ENCODE measurements at places on chromosomes 2 and 18.
A peak's percentile ranks its signal among the peaks of the same experiment; 100 is the strongest.

- DNase-seq = no peak
Measured at GRCh38 chr2:222891890-222892289, 31.1 kb downstream of the ACSL3 start.

- peak; percentile 63 for DNase-seq
Measured at GRCh38 chr2:49359721-49360406, 205.5 kb upstream of the FSHR start.

DNA sequence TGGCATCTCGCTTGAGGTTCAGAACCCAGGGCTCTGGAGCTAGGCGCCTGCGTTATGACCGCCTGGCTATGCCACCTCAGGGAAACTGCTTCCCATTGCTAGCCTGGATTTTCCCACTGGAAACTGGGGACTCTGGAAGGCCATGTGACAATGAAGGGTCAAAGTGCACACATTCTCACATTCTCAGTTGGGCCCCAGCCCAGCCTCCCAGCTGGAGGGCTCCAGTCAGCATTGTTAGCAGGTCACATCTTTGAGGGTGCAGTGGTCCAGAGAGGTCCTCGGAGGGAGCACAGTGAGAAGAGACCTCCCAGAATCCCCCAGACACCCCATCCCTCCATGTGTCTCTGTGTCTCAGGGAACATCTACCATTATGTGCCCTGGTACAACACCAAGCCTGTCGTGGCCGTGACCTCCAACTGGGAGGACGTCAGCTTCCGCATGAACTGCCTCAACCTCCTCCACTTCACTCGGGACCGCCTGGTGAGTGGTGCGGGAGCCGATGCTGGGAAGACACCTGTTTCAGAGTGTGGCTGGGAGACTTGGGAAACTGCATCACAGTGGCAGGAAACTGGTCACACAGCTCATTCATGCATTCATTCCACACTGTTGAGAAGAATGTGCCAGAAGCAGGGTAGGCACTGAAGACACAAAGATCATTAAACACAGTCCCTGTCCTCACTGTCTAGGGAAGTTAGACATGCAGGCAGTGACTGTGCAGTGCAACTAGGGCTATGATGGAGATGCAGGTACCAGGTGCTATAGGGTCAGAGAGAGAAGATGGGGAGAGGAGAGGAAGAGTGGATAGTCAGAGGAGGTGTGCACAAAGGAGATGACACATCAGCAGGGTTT lies 41.6 kb downstream of the FER1L5 start:
- DNase-seq = no peak

DNA sequence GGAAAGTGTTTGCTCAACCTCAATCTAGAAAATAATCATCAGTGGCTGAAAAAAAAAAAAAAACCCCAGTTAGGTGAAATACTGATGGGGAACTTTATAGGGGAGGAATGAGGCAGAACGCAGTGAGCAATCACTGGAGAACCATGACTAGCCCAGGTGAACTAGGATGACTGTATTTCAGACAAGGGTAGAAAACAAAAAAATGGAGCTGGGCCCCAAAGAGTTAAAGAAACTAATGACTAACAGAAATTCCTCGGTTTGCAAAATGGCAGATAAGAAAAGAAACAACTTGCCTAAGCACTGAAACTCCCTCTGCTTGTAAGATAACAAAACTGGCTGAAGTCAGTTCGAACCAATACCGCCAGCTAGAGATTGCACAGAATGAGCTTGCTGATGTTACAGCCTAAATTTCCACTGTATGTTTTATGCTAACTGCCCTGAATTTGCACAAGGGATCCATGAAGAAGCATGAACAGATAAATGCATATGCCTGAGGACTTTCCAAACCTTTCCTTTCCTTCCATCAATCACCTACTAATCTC lies 245.9 kb downstream of the METTL4 start:
- no peak for DNase-seq

DNA sequence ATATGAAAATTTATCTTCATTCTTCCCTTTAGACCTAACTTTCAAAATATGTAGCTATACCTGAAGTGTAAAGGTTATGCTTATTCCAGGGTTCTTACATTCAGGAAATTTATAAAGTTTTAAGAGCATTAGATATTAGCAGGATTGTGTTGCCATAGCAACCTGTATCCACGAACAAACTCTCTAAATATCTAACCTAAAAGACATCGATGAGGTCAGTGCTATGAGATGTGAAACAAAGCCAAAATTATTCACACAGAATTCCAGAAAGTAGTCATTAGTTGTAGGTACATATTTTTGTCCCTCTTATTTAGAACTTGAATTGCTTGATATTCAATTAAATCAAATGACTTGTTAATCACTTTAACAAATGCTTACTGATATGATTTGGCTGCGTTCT lies 705.3 kb downstream of the SOCS6 start:
- DNase-seq = no peak

DNA sequence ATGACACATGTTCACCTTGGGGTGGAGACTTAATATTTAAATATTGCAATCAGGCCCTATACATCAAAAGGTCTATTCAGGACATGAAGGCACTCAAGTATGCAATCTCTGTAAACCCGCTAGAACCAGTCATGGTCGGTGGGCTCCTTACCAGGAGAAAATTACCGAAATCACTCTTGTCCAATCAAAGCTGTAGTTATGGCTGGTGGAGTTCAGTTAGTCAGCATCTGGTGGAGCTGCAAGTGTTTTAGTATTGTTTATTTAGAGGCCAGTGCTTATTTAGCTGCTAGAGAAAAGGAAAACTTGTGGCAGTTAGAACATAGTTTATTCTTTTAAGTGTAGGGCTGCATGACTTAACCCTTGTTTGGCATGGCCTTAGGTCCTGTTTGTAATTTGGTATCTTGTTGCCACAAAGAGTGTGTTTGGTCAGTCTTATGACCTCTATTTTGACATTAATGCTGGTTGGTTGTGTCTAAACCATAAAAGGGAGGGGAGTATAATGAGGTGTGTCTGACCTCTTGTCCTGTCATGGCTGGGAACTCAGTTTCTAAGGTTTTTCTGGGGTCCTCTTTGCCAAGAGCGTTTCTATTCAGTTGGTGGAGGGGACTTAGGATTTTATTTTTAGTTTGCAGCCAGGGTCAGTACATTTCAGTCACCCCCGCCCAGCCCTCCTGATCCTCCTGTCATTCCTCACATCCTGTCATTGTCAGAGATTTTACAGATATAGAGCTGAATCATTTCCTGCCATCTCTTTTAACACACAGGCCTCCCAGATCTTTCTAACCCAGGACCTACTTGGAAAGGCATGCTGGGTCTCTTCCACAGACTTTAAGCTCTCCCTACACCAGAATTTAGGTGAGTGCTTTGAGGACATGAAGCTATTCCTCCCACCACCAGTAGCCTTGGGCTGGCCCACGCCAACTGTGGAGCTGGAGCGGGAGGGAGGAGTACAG lies 108.1 kb downstream of the XRCC5 start:
- no peak for DNase-seq

DNA sequence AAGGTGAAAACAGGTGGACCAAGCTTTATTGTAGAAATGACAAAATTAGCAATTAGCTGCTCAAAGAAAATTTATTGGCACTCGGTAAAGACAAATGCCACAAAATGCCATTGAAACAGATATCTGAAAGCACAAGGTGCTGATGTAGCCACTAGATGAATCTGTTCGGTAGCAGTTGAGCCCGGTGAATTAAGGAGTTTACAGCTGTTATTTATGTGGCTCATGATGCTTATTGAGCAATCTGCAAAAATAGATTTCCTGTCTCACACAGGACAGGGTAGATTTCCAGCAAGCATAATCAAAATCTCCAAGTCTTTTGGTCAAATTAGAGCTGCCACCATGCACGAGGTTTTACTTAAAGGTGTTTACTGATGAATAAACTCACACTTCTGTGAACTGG lies 182.2 kb downstream of the PPP1R1C start:
- no peak for DNase-seq

DNA sequence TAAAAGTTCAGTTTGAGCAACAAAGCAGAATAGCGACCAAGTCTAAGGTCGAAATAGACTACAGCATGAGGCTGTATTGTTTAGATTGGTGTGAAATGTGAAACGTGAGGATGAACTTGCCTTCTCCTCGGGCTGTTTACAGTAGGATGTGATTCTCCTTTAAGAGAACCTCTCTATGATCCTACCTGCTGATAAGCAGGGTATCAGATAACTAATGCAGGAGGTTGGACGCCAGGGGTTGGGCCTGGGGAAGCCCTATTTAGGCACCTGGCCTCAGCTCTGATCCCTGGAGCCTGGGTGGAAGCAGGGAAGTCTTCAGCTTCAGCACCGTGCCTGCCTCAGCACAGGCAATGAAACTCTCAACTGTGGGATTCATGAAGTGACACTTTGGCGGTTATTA lies 11.4 kb downstream of the CRYGD start:
- DNase-seq = no peak

- no peak for DNase-seq
Measured at GRCh38 chr2:179429597-179429996, 165.0 kb upstream of the SESTD1 start.

- DNase-seq = no peak
Measured at GRCh38 chr18:22711192-22711685, 221.9 kb upstream of the RBBP8 start.

- DNase-seq = no peak
Measured at GRCh38 chr18:73409242-73409641, 541.5 kb upstream of the NETO1 start.

DNA sequence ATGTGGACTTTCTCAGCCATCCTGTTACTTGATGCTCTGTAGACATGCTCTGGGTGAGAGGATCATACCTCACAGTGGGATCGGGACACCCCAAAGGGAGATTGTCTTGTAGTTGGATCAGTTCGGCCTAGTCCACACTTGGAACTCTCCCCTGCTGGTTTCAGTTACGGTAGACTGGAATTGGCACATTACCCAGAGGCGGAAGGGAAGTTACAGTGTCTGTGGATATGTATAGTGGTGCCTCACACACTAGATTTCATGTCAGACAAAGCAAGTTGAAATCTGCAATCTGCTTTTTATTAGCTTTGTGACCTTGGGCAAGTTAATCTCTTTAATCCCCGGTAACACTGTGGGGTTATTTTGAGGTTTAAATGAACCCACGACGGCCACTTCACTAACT lies 16.2 kb upstream of the CTAGE1 start:
- no peak for DNase-seq

DNA sequence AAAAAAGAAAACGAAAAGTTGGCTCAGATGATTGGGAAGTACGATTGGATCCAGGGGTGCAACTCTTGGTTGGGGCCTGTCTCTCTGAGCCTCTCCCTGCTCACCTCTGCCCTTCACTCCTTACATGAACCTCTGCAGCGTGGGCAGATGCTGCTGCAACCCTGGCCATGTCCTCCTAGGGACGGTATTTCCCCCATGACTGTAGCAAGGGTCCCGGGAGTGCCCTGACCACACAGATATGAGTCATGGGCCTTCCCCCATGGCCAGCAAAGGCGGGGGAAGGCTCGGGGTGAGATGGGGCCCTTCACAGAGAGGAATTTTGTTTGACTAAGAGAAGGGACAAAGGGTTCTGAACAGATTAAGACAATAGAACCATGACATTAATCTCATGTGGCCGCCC lies 129.0 kb downstream of the NCK2 start:
- no peak for DNase-seq

- no peak for DNase-seq
Measured at GRCh38 chr2:4020153-4020552, 316.8 kb downstream of the DCDC2C start.

DNA sequence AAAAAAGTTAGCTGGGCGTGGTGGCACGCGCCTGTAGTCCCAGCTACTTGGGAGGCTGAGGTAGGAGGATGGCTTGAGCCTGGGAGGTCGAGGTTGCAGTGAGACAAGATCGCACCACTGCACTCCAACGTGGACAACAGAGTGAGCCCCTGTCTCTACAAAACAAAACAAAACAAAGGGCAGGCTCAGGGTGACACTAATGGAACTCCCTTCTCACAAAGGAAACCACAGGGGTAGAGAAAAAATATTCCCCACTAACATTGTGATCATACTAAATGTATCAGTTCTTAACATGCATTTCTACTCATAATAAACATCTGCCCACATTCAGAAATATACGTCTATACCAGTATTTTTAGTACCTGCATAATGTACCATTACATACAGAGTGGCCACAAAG lies 21.1 kb downstream of the STAM2 start:
- no peak for DNase-seq

DNA sequence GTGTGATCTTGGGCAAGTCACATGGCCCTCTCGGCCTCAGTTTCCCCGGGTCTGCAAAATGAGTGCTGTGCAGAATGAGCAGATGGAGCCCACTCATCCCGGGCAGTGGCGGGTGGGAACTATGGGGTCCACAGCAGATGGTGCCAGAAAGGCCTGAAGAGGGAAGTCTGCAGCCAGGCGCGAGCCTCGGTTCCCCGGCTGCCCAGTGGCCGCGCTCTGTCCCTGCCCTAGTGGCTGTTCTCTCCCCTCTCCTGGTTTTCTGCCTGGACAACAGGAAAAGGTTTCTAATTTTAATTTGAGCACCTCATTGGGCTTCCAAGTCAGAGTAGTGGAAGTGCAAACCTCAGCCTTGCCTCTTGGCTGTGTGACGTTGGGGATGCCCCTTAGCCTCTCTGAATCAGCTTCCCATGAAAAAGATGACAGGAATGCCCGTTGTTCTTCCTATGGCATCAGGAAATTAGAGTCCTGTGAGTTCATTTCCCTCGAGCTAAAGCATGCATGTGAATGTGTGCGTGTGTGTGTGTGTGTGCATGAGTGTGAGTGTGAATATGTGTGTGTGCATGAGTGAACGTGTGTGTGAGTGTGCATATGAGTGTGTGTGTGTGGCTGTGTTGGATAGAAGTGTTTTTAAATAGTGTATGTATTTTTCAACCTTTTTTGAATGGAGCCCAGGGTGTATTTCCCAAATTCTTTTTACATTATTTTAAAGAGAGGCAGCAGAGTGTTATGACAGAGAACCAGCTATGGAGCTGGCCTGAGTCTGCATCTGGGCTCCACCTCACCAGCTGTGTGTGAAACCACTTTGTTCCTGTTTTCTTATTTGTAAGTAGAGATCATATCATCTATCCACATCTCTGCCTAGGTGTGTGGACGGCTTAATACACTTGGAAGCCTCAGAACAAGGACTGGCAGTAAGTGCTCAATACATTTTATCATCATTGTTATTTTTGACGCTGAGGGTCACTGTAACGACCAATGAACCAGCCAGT lies 41.3 kb downstream of the RRM2 start:
- DNase-seq = peak; percentile 32

DNA sequence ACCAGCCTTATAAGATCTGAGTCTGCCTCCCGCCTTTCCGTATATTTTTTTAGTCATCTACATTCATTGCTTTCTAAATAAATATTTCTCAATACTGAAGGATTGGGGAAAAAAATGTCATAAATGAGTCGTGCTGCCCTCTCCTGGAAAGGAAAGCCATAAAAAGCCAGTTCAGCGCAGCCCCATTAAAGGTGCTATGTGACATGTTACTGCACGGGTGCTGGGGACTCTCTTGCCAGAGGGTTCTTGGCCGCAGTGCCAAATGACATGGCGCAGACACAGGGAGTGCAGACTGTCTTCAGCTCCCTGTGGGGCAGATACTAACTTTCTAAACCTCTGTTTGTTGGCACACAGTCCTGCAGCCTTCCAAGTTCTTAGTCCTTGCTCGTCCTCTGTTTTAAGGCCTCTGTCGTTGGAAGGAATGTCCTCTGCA lies 53.7 kb upstream of the MAP3K20 start:
- DNase-seq = peak; percentile 10

- DNase-seq = no peak
Measured at GRCh38 chr2:155766342-155767115, 566.0 kb downstream of the NR4A2 start.

- DNase-seq = no peak
Measured at GRCh38 chr2:160941290-160941846, 218.9 kb upstream of the TANK start.

Data from NCI-H1694 (cell line).